ENCODE measurements at places on chromosomes 2 and 18.

DNA sequence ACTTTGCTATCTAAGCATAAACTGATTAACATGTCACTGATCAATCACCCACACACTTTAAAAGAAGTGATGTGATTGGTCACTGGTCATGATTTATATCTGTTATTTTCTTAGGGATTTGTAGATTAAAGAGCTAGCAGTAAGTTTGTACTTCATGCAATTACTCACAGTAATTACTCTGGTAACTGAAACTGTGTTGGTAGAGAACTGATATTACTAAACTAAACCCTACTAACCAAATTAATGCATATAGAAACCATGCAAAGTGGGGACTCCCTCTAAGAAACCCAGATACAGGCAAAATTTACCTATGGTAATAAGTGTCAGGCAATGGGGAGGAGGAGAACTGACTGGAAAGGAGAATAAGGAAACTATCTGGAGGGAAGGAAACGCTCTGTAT lies 44.8 kb upstream of the C2orf15 start:
- no peaks in the 10 kb centered on the region for H3K27me3 ChIP-seq
- no peaks in the 10 kb centered on the region for H3K4me1 ChIP-seq
- H3K4me3 ChIP-seq, result no peak overlapping the region
- H3K27ac ChIP-seq, result no peak overlapping the region

GRCh38 chr2:118865106-118865505 lies 17.7 kb upstream of the EN1 start:
- H3K27ac ChIP-seq, result no peak overlapping the region
- H3K36me3 ChIP-seq, result no peaks in the 10 kb centered on the region

DNA sequence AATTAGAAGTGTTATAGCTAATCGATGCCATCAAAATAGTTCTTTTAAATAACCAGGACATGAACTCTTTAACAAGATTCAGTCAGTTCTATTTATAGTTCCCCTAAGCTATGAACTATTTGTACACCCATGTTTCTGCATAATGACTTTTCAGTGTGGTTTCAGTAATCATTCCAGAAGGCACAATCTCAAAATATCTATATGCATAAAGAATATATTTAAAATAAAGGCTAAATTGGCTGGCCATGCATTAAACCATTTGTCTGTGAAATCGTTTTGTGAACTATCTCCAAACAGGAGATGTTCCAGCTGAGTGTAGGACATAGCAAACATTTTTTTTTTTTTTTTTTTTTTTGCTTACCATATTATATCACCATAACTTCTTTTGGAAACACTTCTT lies 719.3 kb downstream of the PLCL1 start:
- H3K27me3 ChIP-seq, result no peaks in the 10 kb centered on the region
- no peak for DNase-seq
- H3K36me3 ChIP-seq, result no peaks in the 10 kb centered on the region
- no peak overlapping the region for H3K4me3 ChIP-seq
- no peak overlapping the region for H3K27ac ChIP-seq

DNA sequence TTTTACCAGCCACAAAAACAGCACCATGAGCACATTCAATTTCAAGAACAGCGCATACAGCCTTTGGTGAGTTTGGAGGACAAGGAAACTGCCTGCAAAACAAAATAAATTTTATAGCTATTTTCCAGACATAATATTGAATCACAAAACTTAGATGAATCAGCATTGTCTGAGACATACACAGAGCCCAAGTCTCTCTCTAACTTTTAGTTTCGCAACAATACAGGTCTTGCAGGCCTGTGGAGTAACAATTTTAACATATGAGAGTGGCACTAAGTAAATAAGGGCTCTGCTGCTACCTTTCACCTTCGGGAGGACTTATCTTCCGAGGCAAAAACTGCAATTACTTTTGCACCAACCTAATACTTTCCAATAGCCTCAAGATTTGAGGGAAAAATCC lies 56.1 kb upstream of the PEX13 start:
- no peaks in the 10 kb centered on the region for H3K27me3 ChIP-seq
- H3K27ac ChIP-seq, result no peak overlapping the region
- no peak overlapping the region for H3K4me3 ChIP-seq
- DNase-seq, result no peak
- H3K36me3 ChIP-seq, result no peaks in the 10 kb centered on the region
- no peaks in the 10 kb centered on the region for H3K4me1 ChIP-seq

DNA sequence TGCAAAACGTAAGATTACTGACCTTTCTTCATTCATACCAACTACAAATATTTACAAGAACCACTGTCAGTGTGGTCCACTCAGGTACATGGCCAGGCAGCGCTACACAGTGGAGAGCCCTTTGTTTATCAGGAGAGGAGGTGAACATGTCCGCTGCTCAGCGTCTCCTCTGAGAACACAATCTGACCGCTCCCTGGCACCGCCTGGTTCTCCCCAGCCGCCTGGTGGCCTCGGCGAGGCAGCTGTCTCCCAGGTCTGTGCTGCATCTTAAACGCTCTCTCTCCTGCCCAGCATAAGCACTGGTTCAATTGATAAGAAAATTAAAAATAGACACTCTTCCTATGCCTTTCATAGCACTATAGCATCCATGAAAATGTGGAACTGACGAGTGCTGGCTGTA lies 146.8 kb upstream of the PXDN start:
- DNase-seq, result no peak
- H3K36me3 ChIP-seq, result no peaks in the 10 kb centered on the region
- H3K27me3 ChIP-seq, result no peaks in the 10 kb centered on the region
- H3K4me1 ChIP-seq, result no peaks in the 10 kb centered on the region

DNA sequence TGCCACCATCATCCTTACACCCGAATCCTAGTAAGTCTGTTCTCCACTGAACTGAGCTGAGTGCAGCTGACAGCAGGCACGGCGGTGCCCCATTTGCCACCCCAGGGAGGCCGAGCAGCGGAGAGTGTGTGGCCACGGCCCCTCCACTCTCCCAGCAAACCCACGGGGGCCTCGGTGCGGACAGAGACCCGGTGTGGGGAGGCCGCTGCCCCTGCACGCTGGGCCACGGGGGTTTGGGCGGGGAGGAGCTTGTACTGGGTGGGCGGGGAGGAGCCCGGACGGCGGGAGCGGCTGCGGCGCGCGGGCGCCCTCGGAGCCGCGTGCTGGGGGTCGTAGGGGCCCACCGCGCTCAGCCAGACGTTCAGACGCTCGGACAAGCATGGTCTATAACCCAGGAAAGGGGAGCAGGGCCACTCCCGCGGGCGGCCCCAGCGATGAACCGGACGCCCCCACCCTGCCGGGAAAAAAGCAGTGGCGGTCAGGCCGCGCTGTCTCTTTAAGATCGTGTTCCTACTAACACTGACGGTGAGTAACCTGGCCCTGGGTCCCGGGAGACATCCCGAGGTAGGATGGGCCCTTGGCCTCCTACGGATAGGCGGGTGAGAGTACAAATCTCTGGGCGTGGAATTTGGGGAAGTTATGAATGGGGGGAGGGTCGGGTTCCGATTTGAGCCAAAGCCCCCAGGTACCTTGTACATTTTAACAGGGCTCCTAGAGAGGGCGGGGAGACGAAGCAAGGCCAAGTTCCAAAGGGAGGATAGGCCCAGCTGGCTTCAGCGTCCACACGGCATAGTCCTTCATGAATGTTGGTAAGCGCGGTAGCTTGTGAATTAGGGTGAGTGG lies at the start of gene ITPRIPL1:
Gene ITPRIPL1, plus strand, starts transcription at position 277 of the 843 bp plus-strand sequence. Its CDS starts 523 bp downstream, at position 800.
- H3K4me3 ChIP-seq, result peak within 1 kb of the TSS; percentile 39
- peak within 1 kb of the TSS; percentile 2 for H3K27ac ChIP-seq
- H3K36me3 ChIP-seq, result no peaks in the 10 kb centered on the region
- DNase-seq, result no peak
- H3K4me1 ChIP-seq, result no peaks in the 10 kb centered on the region

DNA sequence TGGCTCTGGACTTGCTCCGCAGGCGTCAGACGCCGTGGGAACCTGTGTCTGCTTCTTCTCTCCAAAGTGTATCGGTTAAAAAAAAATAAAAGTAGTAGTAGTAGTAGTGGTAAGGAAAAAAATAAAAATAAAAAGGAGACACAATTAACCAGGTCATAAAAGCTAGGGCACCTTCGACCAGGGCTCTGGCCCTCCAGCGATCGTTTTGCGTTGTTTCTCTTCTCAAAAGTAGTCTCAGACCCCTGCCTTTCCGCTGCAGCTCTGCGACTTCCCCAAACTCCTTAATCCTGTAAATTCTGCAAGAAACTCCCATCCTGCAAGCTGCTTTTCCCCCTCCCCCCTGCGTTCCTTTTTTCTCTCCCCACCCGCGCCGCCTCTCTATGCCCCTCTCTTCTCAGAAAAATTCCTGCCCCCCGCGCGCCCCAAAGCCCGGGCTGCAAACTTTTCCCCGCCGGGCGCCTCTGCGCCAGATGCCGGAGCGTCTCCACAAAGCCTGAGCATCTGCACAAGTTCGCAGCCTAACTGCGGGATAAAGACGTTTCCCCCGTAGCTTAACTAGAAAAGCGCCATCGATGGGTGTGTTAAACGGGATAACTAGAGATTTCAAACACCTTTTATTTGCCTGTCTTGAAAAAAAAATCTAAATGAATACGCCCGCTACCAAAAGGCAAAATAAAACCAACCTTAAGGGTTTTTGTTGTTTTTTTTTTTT lies 1.8 kb upstream of the SALL3 start:
- DNase-seq, result no peak
- H3K4me1 ChIP-seq, result peaks cover 6% of the 10 kb centered on the region
- peaks cover 2% of the 10 kb centered on the region for H3K27me3 ChIP-seq
- H3K36me3 ChIP-seq, result no peaks in the 10 kb centered on the region
- H3K4me3 ChIP-seq, result no peak overlapping the region

- DNase-seq, result peak; percentile 4
- peaks cover 2% of the 10 kb centered on the region for H3K4me1 ChIP-seq
- H3K27ac ChIP-seq, result no peak overlapping the region
- H3K4me3 ChIP-seq, result no peak overlapping the region
These were observed 48.7 kb downstream of the ZBTB7C start for GRCh38 chr18:48360376-48361021.

DNA sequence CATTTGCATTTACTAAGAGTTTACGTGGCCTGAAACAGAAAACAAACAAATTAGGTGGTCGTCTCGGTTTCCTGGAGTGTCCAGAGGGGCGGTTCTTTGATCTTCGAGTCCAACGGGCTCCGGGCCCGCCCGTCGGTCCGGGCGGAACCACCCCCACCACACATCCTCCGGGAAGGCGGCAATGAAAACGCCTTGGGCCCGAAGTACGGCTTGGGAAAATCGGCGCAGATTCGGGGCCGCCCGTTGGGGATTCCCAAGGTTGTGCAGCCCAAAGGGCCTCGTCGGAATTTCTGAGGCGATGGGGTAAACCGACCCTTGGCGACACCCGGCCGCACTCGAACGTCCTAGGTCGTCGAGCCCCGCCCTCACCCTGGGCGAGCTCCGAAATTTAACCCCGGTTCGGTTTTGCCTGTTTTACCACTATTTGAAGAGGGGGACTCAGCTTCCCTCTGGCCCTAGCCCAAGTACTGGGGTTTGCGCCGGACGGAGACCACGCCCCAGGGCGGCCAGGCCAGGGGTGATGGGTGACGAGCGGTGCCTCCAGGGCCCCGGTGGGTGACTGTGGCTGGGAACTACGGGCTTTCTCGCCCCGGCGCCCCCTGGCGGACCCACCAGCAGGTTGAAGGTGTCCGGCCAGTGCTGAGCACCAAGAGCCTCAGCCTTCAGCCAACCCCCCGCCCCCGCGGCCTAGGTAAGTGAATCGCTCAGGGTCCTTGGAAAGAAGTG lies 1.9 kb upstream of the CFAP53 start:
- H3K27ac ChIP-seq, result peak overlapping the region; percentile 39
- H3K36me3 ChIP-seq, result peaks cover under 1% of the 10 kb centered on the region
- peak overlapping the region; percentile 39 for H3K4me3 ChIP-seq
- H3K27me3 ChIP-seq, result no peaks in the 10 kb centered on the region
- DNase-seq, result peak; percentile 83

DNA sequence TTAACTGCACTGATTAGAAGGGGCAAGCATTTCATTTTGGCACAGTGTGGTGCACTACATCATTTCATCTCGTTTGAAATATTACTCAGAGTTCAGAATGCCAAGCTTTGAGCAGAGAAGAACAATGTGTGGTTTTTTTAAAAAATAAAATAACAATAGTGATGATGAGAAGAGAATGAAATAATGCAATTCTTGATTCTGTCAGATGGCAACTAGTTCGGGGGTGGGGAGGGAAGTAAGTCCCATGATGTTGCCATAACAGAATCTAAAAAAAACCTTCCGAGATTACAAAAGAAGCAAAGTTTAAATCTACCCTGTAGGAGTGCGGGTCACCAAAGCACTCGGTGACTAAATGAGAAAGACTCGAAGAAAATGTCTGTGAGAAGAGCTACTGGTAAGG lies 490.4 kb downstream of the NR4A2 start:
- no peaks in the 10 kb centered on the region for H3K36me3 ChIP-seq
- DNase-seq, result no peak
- H3K4me3 ChIP-seq, result no peak overlapping the region

- no peak overlapping the region for H3K4me3 ChIP-seq
- no peaks in the 10 kb centered on the region for H3K36me3 ChIP-seq
- no peak for DNase-seq
These were observed 179.4 kb upstream of the AGAP1 start for GRCh38 chr2:235314371-235314930.

- no peaks in the 10 kb centered on the region for H3K36me3 ChIP-seq
- H3K27me3 ChIP-seq, result no peaks in the 10 kb centered on the region
- no peak overlapping the region for H3K4me3 ChIP-seq
- DNase-seq, result no peak
- H3K4me1 ChIP-seq, result no peaks in the 10 kb centered on the region
These were observed 22.0 kb upstream of the SLC35G4 start for GRCh38 chr18:11587432-11587831.

- H3K27ac ChIP-seq, result no peak overlapping the region
- H3K36me3 ChIP-seq, result no peaks in the 10 kb centered on the region
- DNase-seq, result no peak
- no peak overlapping the region for H3K4me3 ChIP-seq
- H3K27me3 ChIP-seq, result no peaks in the 10 kb centered on the region
- no peaks in the 10 kb centered on the region for H3K4me1 ChIP-seq
These were observed 51.5 kb upstream of the FRZB start for GRCh38 chr2:182917924-182918323.

GRCh38 chr2:119960821-119961220 lies 52.1 kb upstream of the EPB41L5 start:
- no peaks in the 10 kb centered on the region for H3K4me1 ChIP-seq
- no peaks in the 10 kb centered on the region for H3K27me3 ChIP-seq
- H3K36me3 ChIP-seq, result no peaks in the 10 kb centered on the region

DNA sequence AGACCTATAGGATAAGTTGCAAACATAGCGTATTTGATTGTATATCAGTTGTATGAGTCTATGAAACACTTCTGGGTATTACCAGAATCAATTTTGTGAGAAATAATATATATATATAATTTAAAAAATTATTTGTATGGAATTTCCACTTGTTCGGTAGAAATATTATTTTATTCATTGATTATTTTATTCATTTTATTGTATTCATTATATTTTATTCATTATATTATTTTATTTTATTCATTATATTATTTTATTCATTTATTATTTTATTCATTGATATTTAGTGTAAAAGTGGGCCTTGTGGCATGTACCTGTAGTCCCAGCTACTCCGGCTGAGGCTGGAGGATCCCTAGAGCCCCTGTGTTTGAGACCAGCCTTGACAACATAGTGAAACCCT lies 268.9 kb downstream of the ZNF407 start:
- no peaks in the 10 kb centered on the region for H3K27me3 ChIP-seq
- H3K4me1 ChIP-seq, result peaks cover 2% of the 10 kb centered on the region
- DNase-seq, result no peak
- H3K4me3 ChIP-seq, result no peak overlapping the region

Measured in ovary (tissue), 10 donors.